HCEC 1CT (cell line): ENCODE measurements at places on chromosomes 2 and 18.

GRCh38 chr2:108893277-108893676, 95.7 kb downstream of the EDAR start:
- DNase-seq: no peak

GRCh38 chr2:79789811-79790210, 277.0 kb downstream of the CTNNA2 start:
- DNase-seq: no peak

DNA sequence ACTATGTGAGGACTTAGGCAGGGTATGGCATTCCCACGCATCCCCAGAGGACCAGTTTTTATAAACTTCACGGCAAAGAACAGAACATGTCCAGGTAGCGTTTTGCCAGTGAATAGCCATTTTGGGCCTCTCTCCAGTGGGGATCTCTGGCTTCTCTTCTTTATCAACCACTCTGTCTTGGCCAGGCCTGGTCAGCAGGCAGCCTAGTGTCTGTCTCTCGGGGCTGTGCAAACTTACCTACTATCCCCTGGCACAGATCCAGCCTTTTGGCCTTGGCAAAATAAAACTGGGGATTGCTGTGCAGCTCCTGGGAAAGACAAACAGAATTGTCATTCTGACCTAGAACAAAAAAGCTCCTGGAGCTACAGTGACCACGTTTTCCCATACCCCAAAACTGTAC, 14.5 kb downstream of the CAPN14 start:
- no peak for DNase-seq

GRCh38 chr18:43635397-43635796, 358.1 kb upstream of the SYT4 start:
- DNase-seq: no peak

DNA sequence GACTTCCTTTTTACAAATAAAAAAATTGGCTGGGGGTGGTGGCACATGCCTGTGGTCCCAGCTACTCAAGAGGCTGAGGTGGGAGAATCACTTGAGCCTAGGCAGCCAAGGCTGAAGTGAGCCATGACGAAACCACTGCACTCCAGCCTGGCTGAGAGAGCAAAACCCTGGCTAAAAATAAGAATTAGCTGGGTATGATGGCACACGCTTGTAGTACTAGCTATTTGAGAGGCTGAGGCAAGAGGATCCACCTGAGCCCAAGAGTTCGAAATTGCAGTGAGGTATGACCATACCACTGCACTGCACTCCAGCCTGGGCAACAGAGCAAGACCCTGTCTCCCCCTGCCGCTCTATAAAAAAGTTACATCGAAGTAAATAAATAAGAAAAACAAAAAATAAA, 33.7 kb downstream of the GFPT1 start:
- DNase-seq: no peak

- DNase-seq: no peak
Measured at GRCh38 chr2:157990173-157990572, 111.5 kb upstream of the UPP2 start.

- peak; percentile 74 for DNase-seq
Measured at GRCh38 chr2:58571181-58571852, 330.2 kb upstream of the FANCL start.

- no peak for DNase-seq
Measured at GRCh38 chr2:109423556-109424359, 190.0 kb downstream of the SEPTIN10 start.

DNA sequence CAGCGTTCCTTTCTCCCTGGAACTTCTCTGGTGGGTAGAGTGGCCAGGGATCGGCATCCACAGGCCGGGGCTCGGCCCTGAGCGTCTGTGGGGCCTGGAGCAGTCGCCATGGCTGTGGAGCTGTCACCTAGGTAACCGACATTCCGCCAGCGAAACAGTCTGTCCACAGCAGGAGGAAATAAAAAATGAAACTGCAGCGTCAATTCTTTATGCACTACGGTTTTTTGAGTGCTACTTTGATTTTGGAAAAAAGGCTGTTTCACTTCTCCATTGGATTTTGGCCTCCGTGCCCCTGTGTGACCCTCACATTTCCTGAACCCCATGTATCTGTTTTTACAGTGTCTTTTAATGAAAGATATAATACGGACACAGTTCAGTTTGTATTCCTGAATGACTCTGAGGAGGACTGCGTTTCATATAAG, 163.4 kb downstream of the LDLRAD4 start:
- no peak for DNase-seq

DNA sequence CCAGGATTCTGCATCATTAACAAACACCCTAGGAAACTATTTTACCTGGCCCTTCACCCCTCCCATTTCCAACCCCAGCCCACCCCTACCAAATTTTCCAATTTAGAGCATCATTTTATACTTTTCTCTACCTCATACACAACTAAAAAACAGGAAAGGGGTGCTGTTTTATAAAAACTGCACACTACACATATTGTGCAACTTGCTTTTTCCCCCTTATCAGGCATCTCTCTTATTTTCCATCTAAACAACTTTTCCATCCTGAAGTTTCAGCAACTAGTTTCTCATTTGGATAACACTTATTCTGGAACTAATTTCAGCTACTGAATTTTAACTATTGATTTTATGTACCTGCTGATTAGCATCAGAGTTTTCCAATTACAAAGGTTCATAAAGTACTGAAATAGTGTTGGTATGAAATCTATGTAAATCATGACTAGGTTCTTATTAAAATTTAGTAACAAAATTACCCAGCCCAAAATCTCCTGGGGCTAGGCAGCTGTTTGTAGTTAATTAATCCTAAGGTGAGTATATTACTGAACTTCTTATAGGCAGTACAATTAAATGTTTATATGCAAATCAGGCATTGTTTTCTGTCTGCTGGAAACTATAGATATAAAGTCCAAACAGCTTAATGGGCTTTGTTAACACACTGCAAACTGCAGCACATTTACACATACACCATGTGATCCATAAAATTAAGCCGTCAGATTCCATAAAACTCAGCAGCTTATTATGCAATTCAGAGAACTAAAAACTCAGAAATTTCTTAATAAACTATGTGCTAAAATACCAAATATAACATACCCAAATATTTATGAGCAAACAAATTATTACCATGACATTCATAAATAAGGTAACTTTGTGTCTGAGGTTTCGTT, 7.9 kb downstream of the SF3B1 start:
- DNase-seq: no peak

- no peak for DNase-seq
Measured at GRCh38 chr18:61600422-61600821, 267.2 kb downstream of the CDH20 start.

GRCh38 chr2:12278217-12278750, 438.5 kb upstream of the TRIB2 start:
- DNase-seq: no peak

GRCh38 chr2:169849710-169850109, 22.5 kb downstream of the UBR3 start:
- DNase-seq: no peak

DNA sequence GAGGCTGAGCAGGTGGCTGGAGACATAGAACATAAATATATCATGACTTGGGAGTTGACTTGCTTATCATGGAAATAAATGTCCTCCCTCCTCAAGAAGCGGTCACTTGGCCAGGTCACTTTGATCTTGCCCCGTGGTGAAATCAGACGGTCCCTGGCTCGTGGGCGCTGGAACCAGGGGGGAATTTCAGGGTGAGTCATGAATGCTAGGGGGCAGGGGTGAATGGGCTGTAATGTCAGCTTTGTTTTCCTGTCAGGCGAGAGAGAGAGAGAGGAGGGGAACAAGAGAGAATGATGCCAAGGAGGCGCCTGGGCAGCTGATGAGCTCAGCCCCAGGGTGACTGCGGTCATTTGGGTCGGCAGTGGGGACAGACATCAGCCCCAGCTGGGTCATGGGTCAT, 47.7 kb downstream of the RRM2 start:
- peak; percentile 17 for DNase-seq

- no peak for DNase-seq
Measured at GRCh38 chr2:136116151-136116812, 1.7 kb downstream of the CXCR4 start.

DNA sequence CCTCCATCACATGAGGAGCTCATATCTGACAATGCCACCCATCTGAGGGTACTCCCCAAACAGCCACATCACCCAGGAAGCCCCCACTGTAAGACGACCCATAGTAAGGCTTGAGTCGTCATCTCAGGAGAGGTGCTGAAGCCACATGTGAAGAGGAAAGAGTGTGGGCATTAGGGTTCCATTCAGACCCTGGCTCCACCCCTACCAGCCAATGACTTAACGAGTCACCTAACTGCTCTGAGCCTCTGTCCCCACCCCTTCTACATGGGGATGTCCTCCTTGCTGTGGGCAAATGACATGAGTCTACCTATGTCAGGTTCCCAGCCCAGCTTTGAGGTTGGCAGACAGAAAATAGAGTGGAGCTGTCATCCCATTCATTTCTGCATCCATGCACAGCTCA, 46.3 kb downstream of the C1QL2 start:
- DNase-seq: no peak

DNA sequence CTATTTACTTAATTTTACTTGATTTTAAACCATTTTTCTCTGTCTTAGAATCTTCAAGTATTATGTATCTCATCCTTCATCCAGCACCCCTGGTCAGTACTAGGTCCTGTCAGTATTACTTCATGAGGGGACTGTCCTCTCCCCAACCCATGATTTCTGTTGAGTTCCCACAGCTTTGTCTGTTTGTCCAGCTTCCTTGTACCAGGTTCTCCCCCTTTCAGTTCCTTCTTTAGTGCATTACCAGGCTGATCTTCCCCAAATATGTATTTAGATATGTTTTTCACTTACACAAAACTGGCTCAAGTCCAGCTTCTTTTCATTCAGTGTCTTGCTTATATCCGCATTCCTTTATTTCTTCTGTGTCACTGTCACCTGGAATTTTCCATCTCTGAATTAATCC, 13.8 kb upstream of the TTC27 start:
- no peak for DNase-seq

DNA sequence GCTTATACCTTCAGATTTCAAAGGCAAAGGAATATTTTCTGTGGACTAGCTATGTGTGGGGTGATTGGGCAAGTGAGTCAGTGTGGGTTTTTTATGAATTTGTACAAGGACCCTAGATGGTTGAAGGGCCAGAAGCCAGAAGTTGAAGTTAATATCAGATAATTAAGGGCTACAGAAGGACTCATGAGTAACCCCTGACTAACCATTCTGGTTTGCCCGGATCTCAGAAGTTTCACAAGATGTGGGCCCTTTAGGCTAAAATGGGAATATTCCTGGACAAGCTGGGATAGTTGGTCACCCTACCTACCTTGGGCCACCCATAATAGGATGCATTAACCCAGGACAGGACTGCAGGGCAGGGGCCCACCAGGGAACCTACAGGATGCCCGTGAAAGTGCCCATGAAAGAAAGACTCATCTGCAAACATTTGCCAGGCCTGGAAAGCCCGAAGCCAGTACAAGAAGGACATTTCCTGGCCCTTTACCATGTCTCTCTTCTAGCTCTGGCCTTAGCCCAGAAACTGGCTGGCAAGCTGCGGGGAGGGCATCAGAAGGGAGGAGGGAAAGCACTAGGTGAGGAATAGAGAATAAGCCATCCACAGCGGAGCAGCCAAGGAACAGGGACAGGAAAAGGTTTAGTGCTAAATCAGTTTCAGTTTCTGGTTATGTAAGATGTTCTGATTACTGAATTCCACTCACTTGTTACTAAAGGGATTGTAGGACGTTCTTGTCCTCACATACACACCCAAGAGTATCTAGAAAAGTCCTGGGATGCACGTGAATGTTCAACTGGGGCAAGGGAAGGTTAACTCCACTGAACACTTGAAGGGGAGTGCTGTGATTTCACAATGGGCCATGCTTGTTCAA, 33.6 kb downstream of the GCG start:
- peak; percentile 95 for DNase-seq

- no peak for DNase-seq
Measured at GRCh38 chr2:220833446-220833845, 738.7 kb downstream of the EPHA4 start.

- peak; percentile 75 for DNase-seq
Measured at GRCh38 chr2:48249025-48249424, 280.9 kb upstream of the STON1 start.
